ENCODE measurements at places on chromosomes 6 and 20.

GRCh38 chr6:42210551-42210950 is 7.1 kb downstream of the MRPS10 start:
- DNase-seq, result no peak

- no peak for DNase-seq
These were observed 63.9 kb downstream of the KCNS1 start for GRCh38 chr20:45037050-45037449.

DNA sequence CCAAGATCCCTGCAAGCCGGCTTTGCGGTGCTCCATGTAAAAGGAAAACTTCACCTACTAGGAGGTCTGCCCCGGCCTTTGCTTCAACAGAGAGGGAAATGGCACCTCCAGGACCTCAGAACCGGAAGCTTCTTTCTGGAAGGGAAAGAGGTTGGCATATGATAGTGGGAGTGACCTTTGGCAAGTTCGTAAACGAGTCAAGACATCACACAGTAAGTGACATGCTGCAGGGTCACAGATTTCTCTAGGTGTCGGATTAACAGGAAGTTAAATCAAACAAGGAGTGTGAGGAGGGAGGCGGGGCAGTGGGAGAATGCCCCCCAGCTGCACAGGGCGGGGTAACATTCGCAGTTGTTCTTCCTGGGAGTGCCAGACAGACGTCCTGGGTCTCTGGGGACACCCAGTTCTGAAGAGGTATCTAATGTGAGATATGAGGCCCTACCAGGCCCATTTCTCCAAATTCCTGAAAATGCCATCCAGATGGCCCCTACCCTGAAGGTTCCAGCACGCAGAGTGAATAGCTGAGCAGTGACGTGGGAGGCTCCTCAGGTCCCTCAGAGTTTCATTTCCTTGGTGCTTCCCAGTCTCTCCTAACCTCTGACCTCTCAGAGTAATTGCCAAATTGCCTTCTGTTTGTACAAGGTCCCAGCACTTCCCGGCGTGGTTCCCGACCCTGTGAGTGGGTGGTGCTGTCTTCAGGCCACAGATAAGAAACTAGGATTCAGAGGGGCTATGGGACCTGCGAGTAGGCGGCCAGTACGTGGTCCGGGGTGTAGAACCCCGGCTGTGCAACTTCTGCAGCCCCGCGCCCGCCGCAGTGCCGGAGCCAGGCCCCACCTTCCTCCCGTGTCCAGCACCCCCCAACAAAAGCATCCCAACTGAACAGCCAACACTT is 1.9 kb downstream of the RRBP1 start:
- no peak for DNase-seq

GRCh38 chr20:31515072-31515774 is 981 bp downstream of the HM13 start:
- no peak for DNase-seq

DNA sequence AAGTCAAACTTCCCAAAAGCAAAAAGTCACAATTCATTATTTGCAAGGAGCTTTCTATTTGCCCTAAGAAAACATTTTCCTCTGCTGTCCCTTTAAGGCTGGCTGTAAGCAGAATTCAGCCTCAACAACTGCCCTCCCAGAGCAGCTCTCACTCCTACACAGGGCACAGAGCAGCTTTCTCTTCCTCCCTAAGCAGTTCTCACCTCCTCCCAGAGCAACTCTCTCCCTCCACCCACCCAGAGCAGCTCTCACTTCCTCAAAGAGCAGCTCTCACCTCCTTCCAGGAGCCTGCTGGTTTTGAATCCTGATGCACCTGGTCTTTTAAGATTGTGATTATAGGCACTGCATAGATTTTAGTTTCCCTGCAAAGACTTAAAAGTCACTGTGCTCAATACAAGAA is 120.6 kb upstream of the TMEM181 start:
- no peak for DNase-seq

GRCh38 chr6:118207947-118208346 is 300.9 kb downstream of the SLC35F1 start:
- no peak for DNase-seq

DNA sequence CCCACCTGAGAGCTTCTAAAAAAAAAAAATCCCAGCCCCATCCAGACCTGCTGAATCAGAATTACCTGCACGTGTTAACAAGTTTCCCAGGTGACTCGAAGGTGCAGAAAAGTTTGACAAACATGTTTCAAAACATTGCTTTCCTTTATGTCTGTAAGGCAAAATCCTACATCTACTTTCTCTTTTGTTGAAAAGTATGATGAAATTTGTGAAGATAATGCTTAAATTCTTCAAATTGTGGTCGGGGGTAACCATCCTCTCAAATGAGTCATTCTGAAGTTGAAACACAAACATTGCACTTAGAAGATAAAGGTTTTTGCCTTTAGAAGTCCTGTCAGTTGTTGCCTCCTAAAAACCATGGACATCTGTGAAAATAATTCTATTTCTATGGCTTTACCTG is 429.7 kb downstream of the EPHA7 start:
- no peak for DNase-seq

DNA sequence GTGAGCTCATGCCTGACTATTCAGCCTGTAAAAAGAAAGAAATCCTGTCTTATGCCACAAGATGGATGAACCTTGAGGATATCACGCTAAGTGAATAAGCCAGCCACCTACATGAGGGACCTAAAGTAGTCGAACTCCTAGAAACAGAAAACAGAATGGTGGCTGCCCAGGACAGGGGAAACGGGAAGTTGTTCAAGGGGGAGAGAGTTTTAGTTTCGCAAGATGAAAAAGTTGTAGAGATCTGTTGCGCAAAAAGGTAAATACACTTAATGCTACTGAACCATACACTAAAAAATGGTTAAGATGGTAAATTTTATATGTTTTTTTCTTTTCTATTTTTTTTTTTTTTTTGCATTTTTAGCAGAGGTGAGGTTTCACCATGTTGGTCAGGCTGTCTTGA is 74.1 kb upstream of the RALY start:
- DNase-seq, result no peak

- no peak for DNase-seq
These were observed 55.7 kb downstream of the FYN start for GRCh38 chr6:111817451-111818120.

GRCh38 chr6:111564482-111564945 is 41.2 kb downstream of the TRAF3IP2 start:
- no peak for DNase-seq

DNA sequence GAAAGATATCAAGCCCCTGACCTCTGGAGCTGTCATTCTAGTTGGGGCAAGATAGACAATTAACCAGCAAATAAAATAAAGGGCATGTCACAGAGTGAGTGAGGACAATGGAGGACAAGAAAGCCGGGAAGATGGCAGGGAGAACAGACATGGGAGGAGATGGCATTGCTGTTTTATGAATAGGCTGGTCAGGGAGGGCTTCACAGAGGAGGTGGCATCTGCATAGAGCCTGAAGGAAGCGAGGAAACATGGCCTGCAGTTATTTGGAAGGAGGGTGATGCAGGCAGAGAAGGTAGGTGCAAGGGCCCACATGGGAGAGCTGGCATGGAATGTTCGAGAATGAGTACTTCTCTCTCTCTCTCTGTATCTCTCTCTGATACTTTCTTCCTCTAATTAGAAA is 63.7 kb downstream of the EFCAB8 start:
- DNase-seq, result no peak

GRCh38 chr20:56427797-56428196 is 15.7 kb downstream of the CASS4 start:
- no peak for DNase-seq

Data from urinary bladder (tissue), 4 donors.